GM18507 (cell line): ENCODE measurements at places on chromosomes 7 and 10.

DNA sequence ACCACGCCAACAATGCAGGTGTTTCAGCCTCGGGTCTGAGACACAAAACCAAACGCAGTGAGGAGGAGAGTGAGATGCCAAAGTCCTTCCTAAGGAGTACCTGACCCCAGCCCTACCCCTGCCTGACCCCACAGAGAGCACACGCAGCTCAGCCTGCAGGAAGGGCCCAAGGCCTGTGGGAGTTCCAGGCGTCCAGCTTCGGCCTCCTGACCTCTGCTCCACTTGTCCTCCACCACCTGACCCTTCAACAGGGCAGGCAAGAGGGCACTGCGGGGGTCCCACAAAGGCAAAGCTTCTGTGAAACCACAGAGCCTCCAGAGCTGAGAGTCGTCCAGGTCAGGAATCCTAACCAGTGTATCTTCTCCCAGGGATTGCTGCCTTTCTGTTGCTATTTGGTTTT lies 122.0 kb upstream of the PPP2R2D start:
- DNase-seq: no peak

DNA sequence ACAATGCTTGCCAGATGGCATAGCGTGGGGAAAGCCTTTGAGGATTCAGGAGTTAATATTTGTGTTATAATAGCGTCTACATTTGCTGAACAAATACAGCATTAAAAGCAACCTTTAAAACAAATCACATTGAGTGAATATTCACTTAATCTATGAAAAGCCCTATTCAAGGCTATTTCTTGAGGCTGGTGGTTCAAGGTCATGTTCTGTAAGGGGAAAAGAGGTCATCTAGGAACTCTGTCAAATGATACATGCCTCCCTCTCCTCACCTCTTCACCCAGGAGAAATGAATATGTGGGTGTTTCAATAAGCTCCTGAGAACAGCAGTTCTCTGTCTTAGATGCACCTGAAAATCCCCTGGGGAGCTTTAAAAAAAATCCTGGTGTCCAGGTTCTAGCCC lies 303.0 kb downstream of the ELMO1 start:
- no peak for DNase-seq

GRCh38 chr7:22622116-22622785 lies 104.7 kb upstream of the IL6 start:
- DNase-seq: no peak

GRCh38 chr10:128863411-128863810 lies 603.6 kb upstream of the MGMT start:
- DNase-seq: no peak

DNA sequence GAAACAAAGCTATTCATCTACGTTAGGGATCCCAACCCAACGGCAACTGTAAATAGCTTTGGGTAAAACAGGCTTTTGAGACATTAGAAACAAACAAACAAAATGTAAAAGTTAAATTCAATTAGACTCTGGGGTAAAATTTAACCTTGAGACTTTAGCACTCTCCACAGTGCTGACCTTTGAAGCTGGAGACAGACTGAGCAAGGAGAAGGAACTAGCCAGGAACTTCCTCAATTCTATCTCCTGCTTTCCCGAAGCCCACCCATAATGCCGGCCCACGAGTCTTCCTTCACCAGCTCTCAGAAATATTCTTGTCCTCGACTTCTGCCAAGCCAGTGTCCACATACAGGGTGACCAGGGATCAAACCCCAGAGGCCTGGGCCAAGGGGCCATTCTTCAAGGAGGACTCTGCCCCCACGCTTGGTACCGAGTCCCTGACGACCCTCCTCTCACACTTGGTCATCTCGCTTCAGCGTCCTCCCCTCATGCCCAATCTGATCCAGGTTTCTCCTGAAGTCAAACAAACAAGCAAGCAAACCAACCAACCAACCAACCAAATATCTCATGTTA lies 114.1 kb downstream of the HIPK2 start:
- no peak for DNase-seq

DNA sequence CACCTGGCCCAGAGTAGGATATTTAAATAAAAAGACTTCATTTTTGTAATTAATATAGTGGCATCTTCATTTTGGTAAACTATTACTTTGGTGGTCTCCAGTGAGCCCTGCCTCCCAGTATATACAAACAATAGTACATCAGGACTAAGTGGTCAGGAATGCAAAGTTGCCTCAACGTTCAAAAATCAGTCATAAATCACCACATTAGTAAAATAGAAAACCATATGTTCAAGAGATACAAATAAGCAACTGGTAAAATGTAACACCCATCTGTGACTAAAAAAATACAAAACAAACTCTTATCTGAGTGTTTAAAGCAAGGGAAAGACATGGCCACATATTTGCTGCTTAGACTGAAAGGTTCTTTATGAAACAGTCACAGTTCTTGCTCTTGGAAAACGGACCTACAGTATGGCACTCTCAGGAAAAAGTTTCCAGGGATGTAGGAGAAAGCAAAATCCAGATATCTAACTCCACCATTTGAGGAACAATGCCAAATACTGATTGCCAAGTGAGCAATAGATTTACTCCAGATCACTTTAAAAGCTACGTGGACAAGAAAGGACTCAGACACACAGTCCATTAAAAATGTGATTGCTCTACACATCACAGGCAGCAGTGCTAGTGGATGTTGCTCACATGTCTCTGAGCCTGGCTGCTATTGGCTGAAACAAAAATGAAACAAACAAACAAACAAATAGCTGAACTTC lies 15.1 kb upstream of the RHOBTB1 start:
- no peak for DNase-seq

- no peak for DNase-seq
These were observed 46.9 kb upstream of the STK17A start for GRCh38 chr7:43535810-43536585.

DNA sequence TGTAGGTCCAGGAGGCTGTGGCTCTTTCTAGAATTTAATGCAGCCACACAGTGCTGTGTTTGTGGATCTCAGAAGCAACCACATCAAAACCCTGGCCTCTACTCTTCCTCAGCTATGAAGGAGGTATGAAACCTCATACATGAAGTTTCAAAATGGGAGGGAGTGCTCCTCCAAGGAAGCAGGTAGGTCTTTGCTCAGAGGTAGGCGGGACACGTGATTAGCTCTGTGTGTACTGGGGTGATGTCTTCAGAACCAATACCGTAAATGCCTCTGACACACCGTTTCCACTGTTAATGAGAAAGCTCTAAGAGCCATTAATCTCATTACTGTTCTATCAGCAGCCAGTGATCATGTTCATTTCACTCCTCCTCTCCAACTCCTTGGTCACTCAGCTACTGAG lies 126.1 kb downstream of the PLXNA4 start:
- DNase-seq: no peak

DNA sequence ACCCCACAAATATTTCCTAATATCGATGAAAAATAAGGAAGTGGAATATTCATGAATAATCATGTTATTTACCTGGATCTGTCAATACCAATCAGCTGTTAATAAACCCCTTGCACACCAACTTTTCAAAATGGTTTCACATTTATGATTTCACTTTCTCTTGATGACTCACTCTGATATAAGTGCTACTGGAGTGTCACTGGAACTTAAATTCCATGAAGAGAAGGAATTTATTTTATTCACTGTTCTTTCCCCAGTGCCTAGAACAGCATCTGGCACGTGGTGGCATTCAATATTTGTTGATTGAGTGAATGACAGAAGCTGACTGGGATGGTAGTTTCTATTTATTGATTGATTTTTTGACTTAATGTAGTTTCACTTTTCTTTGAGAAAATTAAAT lies 3.5 kb upstream of the ENO4 start:
- DNase-seq: no peak

GRCh38 chr7:90999989-91000979 lies 263.9 kb upstream of the FZD1 start:
- no peak for DNase-seq

DNA sequence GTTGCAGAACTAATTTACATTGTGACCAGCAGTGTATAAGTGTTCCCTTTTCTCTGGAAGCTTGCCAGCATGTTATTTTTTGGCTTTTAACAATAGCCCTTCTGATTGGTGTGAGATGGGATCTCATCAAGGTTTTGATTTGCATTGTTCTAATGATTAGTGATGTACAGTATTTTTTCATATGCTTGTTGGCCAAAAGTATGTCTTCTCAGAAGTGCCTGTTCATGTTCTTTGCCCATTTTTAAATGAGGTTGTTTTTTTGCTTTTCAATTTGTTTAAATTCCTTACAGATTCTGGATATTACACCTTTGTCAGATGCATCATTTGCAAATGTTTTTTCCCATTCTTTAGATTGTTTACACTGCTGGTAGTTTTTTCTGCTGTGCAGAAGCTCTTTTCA lies 627.0 kb upstream of the CNTNAP2 start:
- no peak for DNase-seq

DNA sequence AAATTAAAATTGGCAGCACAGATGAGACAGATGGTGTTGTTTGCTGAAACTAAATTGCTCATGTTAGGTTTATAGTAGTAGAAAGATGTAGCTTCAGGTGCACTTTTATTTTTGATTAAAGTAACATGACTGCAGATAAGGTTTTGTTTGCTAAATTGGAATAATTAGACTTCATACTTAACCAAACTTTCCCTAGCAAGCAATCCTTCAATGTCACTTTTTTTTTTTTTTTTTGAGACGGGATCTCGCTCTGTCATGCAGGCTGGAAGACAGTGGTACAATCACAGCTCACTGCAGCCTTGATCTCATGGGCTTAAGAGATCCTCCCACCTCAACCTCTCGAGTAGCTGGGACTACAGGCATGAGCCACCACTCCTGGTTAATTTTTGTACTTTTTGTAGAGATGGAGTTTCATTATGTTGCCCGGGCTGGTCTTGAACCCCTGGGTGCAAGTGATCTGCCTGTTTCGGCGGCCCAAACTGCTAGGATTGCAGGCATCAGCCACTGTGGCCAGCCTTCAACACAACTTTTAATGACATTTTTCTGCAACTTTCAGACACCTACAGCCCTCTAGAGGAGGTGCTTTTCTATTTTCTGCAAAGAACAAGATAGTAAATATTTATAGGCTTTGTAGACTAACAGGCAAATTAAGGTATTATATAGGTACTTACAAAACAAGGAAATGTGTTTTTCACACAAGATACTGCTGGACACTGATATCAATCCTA lies 84.8 kb upstream of the CCNY start:
- DNase-seq: no peak

DNA sequence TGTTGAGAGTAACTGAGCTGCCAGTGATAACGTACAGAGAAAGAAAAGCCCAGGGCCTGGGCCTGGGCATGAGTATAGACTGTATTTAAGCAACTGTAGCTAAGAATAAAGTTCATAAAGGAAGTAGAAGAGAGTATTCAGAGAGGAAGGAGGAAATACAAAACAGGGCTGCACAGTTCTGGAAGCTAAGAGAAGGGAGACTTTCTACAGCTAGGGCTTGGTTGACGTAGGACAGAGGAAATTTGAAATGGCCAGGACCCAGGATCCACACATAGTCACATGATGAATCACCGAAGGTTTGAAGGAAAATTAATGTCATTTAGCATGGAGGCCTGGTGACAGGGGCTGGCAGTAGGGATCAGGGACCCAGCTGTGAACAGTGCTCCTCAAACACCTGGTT lies 66.7 kb downstream of the ARL4A start:
- no peak for DNase-seq

DNA sequence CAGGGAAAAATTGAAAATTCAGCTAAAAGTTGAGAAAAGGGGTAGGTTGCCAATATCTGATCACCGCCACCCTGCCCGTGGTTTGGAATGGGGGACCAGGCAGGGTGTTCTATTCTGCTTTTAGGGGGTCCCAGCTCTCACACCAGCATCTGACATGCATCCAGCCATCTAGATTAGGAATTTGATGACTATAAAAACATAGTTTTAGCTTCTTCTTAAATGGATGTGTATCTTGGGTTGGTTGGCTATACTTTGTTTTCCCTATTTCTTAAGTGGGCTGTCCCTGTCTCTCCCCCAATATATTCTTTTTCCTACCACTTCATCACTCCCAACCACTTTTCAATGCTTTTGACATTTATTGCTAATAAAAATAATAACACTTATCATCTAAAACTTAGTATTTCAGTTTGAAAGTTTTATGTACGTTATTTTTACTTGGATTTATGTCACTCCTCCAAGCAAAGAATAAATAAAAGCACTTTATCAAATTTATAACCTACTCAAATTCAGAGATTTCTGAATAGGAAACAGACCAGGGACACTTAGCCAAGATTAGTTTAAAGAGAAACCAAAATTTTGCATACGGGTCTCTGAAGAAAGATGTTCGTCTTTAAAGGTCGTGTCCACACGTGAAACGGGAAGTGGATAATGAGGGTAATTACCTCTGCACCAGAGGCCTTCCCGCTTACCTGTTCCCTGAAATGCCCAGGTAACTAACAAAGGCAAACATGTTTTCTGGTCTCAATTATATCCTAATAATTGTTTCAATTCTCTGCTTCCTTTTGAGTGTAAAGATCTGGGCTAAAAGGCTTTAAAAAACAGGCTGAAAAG lies 233.2 kb upstream of the AUTS2 start:
- no peak for DNase-seq
